A673 (cell line): ENCODE measurements at places on chromosomes 3 and 15. TPM values are rescaled to one million over a fixed set of nuclear protein-coding genes. Genes with fewer than 3 reads are reported as not detected.

GRCh38 chr3:189312866-189313265, 141.1 kb downstream of the TPRG1 start:
- no peak overlapping the region for H3K27ac ChIP-seq
- no peaks in the 10 kb centered on the region for H3K27me3 ChIP-seq
- peaks cover 29% of the 10 kb centered on the region for H3K4me1 ChIP-seq
- H3K4me3 ChIP-seq = no peak overlapping the region

ENTPD3 gene
- total RNA-seq = 0.54 and 1.3 TPM in 2 replicates

HRG gene
- total RNA-seq = not detected in 2 replicates

DNA sequence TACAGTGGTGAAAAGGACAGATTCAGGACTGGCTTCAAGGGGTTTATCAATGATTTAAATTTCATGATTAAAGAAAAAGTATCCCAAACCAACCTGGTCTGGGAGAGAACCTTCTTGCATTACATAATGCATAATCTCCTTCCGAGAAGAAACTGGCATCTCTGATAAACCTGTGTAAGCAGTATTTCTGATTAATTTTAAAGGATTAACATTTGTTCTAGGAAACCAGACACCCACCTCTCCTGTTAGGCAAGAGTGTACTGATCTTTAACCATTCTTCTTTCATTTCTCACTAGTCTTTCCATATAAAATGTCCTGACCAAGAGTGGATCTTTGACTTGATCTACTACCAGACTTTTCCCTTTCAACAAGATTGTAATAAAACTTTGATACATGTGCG, 22.8 kb upstream of the PPP4R2 start:
- no peak for DNase-seq
- no peaks in the 10 kb centered on the region for H3K27me3 ChIP-seq
- no peak overlapping the region for H3K4me3 ChIP-seq
- no peak overlapping the region for H3K27ac ChIP-seq
- no peaks in the 10 kb centered on the region for H3K36me3 ChIP-seq

DNA sequence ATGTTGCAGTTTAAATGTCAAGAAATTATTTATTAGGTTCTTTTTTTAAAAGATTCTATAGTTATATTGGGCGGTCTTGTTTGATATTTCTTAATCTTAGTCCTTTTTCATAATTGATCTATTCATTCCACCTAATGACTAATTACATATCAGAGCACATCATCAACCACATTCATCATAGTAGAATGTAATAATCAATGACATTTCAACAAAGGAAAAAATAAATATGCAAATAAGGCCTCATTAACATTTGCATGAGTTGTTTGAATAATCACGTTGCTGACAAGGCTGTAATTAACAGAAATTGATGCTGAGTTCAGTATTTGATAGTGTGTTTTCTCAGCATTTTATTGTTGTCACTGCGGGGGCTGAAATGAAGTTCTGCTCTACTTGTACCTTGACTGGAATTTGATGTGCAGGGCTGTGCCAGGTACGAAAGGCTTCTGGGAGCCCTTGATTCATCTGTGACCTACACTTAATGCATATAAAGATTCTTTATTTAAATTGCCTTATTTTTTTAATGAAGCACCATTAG, 215.7 kb downstream of the TCF12 start:
- no peak overlapping the region for H3K27ac ChIP-seq
- H3K36me3 ChIP-seq = no peaks in the 10 kb centered on the region
- DNase-seq = no peak
- no peak overlapping the region for H3K4me3 ChIP-seq
- H3K4me1 ChIP-seq = peaks cover 63% of the 10 kb centered on the region
